AG04450 (cell line): ENCODE measurements at places on chromosomes 4 and X. TPM values are rescaled to one million over a fixed set of nuclear protein-coding genes. Genes with fewer than 3 reads are reported as not detected.

Gene LGI2
- not detected in 2 replicates for polyA plus RNA-seq

Gene MGAT4D
- not detected in 2 replicates for polyA plus RNA-seq

Gene BEND4
- polyA plus RNA-seq: not detected in 2 replicates

Gene NKX6-1
- 0.05 and 0.07 TPM in 2 replicates for polyA plus RNA-seq

Gene AMBN
- polyA plus RNA-seq: not detected in 2 replicates

DNA sequence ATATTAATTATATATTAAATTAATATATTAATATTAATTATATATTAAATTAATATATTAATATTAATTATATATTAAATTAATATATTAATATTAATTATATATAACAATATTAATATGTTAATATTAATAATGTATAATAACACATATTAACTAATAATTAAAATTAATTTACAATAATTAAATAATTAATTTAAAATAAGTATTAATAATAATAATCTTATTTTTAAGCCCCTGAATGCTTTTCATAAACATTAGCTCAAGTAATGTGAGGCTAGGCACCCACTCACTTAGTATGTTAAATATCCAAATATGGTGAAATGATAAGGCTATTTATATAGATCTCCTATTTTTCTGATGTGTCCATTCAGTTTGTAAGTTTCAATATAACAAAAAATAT, 26.9 kb downstream of the NKX6-1 start:
- no peak for DNase-seq

- no peak for DNase-seq
Observed at GRCh38 chr4:101201421-101201820, 145.9 kb downstream of the PPP3CA start.

DNA sequence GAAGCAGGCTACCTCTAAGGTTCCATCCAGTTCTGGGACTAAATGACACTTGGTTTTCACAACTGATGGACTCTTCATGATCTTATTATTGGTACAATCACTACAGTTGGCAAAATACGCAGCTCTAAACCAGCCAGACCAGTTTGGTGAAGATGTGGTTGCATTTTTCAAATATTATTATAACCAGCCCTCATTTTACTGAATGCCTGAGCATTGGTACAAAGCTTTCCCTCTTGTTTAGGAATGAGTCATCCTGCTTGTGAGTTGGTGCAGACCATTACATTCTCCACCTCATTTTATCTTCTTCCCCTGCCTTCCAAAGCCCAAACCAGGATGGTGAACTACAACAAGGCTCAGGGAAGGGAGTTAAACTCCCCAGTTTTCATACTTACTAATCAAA, 223.1 kb downstream of the KDR start:
- no peak for DNase-seq

GRCh38 chrX:79412166-79412565, 45.0 kb upstream of the ITM2A start:
- no peak for DNase-seq

DNA sequence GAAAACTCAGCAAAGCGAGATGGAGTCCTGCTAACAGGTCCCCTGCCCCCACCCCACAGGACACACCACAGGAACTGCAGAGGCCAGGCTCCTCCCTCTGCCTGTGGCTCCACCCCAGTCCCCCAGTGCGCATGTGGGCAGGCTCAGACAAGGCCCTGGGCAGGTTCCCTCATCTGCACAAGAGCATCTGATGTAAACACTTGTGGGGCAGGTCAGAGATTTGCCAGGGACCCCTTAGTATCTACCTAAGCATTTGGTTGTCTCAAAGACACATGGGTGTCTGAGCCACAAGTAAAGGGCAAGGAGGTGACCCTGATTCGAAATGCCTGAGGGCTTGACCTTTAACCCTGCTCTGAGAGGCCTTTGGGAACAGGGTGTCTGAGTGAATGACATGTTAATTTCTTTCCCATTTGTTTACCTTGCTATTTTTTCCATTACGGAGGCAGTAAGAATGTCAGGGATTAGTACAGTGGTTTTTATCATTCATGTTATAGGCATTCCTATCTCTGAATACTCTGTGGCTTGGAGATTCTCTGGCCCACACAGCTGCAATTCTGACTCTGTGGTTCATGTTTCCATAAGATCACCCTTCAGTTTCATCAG, 85.3 kb downstream of the ZNF518B start:
- no peak for DNase-seq

DNA sequence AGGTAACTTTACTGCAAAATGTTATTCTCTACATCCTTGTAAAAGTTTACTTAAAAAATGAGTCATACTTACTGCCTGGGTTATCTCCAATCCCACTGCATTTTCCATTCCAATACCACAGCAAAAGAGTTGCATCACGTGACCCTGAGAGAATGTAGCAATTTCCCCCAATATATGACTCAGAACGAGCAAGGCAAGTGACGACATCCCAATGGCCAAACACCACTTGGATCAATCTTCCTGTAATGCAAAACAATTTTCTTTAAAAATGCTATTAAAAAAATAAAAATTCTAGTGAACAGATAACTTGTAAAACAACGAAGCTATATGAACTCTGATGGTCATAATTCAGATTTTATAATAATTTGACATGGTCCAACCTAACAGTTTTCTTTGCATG, 224.3 kb downstream of the DCLK2 start:
- DNase-seq: peak; percentile 93

- DNase-seq: no peak
Observed at GRCh38 chr4:38665551-38666411, 1.8 kb downstream of the KLF3 start.

DNA sequence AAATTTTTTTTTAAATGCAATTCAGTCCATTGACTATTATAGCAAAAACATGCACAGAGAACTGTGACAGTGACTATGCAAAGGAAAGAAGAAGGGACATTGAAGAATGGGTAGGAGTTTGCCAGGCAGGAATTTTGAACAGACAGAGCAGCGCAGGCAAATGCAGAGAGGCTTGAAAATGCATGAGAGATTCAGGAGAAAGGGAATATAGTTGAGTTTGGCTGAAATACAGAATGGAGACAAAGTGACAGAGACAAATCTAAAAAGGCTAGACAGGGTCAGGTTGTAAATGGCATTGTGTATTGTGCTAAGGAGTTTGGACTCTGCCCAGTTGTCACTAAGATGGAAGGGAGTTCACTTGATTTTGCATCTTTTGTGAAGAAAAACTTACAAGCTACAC, 42.4 kb upstream of the IL21 start:
- no peak for DNase-seq

DNA sequence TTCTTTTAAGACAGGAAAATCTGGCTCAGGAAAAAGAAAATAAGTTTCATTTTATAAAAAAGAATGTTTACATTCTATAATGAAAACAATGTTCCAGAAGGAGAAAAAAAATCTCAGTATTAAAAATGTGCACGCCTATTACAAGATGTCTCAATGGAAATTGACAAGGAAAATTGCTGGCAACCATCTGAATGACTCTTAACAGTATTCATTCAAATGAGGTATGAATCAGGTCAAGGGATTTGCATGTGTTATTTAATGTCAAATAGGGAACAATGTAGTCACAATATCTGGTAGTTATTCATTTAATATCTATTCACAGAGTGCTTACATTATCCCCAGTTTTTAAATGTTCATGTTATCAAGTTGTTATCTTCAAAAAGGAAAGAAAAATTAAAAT, 208.4 kb upstream of the TRAM1L1 start:
- DNase-seq: no peak

DNA sequence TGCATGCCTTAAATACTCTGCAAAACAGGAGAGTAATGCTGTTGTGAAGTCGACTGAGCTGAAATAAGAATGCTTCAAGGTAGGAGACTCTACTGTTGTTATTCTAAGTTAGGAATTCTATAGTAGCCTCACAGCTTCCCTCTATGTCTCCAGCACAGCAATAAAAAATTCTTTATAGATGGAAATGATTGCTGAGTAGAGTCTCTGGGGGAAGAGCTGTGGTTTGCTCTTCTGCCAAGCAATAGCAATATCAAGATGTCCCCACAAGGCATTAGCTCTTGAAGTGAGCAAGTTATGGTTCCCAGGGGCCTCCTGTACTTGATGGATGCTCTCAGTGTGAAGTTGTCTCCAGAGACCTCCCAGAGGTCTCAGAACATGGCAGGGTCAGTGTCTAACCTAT, 880.6 kb upstream of the FRG1 start:
- DNase-seq: no peak

GRCh38 chr4:185099024-185099682, 43.9 kb upstream of the SLC25A4 start:
- no peak for DNase-seq

DNA sequence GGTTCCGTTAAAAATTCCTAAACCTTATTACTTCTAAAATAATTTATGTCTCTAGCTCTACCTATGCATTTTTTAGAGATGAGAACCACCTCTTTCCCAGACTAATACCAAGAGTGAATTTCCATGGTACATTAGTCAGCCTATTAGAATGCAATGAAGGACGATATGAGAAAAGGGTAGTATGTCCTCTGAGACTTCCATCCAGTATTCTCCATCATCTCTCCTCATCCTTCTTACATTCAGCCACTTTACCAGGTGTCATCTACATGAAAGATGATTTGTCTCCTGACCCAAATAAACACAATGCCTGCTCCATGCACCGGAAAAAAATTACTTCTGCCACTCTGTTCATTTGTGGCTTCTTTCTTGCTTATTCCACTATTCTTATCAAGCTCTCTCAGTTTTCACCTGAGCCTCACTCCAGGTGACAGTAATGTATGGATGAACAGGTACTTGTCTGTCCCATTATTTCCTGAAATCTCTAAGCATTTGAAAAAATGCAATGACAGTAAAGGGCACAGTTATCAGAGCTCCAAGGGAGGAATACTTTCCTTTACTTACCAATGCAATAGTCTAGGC, 97.9 kb downstream of the MAB21L2 start:
- no peak for DNase-seq
